ENCODE measurements at places on chromosomes 16 and 17. TPM values are rescaled to one million over a fixed set of nuclear protein-coding genes. Genes with fewer than 3 reads are reported as not detected.

The CCDC92B gene
- 14.6 TPM for total RNA-seq

The TSPOAP1 gene
- 10.9 TPM for total RNA-seq

The ZG16 gene
- not detected for total RNA-seq

The HCRT gene
- total RNA-seq = not detected

The C17orf67 gene
- total RNA-seq = 3.0 TPM

Data from WTC11 (cell line).